ENCODE measurements at places on chromosomes 1 and 21.

GRCh38 chr1:248862695-248862997 is 3.8 kb upstream of the ZNF692 start:
- DNase-seq, result no peak

GRCh38 chr1:1298861-1299685 is 8.7 kb downstream of the ACAP3 start:
- no peak for DNase-seq

DNA sequence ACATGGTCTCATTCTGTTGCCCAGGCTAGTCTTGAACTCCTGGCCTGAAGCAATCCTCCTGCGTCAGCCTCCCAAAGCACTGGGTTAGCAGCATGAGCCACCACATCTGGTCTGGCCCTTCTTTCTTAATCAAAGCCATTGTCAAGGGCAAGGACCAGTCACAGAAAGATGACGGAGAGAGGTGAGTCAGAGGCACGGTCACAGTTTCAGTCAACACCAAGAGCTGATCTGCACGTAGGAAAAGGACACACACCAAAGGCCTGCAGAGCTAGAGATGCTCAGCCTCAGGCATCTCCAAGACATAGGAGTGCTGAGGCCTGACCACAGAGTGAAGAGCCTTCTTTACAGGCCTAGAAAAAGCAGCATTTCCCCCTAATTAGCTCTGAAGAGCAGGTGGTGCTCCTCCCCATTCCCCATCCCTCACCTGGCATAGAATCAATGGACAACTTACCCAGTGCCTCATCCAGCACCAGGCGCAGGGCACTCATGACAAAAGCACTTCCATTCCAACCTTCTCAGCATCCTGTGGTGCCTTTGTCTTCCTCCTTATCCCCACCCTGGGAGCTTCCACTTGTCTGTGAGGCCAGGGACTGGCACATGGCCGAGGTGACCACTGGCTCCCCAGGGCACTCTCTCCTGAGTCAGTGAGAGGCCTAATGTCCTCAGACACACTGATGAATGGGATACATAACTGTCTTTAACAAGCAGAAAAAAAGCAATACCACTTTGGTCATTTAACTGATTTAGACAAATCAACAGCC is 139.8 kb downstream of the AJAP1 start:
- DNase-seq, result no peak

DNA sequence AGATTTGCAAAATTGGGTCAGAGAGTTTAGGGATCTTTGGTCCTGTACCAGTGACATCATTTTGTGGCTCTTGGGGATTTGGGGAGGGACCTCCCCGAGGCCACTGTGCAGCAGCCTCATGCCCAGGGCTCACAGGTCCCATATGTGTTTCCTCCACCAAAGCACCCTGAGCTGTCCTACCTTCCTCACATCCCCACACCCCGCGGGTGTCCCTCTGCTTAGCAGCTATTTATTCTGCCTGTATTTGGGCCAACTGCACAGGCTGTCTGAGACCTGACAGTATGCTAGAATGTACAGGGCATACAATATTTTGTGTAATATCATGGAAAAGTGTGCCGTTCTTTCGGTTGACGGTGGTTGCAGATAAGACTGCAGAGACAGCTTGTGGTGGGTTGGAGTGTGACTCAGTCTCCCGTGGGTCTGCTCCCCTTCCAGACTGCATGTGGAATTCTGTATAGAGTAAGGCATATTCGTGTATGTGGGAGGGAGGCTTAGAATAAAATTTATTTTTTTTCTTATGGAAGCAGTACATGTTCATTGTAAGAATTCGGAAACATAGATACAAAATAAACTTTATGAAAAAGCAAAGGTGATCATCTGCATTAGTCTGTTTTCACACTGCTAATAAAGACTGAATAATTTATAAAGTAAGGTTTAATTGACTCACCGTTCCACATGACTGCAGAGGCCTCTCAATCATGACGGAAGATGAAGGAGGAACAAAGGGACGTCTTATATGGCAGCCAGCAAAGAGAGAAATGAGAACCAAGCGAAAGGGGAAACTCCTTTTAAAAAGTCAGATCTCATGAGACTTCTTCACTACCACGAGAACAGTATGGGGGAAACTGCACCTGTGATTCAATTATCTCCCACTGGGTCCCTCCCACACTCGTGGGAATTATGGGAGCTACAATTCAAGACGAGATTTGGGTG is 84.4 kb downstream of the ADARB1 start:
- DNase-seq, result no peak

- no peak for DNase-seq
Observed at GRCh38 chr1:58574816-58575215, 2.2 kb downstream of the TACSTD2 start.

GRCh38 chr1:41503538-41504113 is 19.1 kb upstream of the EDN2 start:
- DNase-seq, result no peak

- DNase-seq, result no peak
Observed at GRCh38 chr1:52037909-52038308, 4.3 kb upstream of the KTI12 start.

DNA sequence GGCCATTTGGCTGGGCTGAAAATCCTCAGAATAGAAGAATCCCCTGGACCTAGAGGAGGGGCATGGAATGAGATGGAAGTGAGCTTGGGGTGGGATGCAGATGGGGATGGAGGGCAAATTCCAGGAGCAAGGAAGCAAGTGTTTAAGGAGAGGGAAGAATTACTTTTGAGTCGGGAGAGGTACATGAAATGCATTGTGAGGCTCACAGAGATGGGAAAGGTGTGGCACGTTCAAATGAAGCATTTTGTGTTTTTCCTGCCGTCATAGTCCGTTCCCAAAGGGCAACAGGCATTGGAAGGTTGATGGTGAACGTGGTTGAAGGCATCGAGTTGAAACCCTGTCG is 30.5 kb downstream of the ATP5PO start:
- no peak for DNase-seq

DNA sequence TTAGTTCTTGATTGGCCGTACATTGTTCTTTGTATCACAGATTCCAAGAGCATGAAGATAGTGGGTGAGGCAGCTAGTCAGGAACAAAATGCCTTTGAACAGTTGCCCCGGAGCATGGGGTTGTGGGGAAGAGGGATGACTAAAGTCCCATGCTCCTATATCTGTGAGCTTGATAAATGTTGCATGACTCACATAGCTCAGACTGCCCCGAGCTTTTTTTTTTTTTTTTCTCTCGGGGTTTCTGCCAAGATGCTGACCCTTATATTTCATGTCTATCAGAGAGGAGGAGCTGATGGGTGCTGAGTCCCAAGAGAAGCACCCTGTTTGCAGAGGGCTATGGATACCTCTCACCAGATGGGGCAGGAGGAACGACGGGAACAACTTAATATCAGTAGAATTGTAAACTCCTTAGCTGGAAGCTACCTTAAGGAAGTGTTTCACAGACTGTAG is 40.6 kb downstream of the SRRM1 start:
- no peak for DNase-seq

DNA sequence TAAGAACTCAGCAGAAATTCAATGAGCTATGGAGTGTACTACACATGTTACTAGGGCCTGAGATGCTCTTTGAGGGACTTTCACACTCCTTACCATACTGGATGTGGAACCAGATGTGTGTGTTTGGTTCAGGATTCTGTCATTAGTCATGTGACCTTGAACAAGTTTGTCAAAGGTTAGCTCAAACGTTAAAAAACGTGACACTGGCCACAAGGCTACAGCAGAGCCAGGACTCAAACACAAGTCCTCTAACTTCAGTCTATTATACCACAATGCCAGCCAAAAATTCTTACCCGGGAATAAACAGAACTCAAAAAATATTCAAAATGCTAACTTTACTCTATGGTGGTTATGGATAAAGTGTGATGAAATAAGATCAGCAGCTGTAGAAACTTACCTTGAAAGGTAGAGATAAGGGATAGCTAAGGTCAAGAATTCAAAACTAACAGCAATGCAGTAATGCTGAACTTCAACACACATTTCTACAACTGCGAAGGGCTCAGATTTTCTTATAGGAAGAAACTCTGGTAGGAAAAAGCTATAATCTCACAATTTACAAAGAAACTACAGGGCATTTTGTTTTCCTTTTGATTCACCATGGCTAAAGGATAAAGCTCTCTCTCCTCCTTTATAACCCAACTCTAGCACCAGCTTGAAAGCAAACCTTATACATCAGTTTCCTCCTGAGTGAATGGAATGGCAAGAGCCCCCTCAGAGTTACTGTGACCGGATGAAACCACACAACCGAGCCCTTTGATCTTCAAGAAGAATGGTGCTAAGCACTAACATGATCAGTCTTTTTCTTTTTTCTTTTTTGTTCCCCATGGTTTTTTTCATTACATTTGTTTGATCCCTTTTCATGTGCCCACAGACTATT is 233.9 kb downstream of the SLC45A1 start:
- DNase-seq, result no peak

GRCh38 chr1:54114955-54115354 is 37.8 kb downstream of the CDCP2 start:
- DNase-seq, result no peak

GRCh38 chr1:20732071-20732587 is 374 bp downstream of the SH2D5 start:
- no peak for DNase-seq

- DNase-seq, result no peak
Observed at GRCh38 chr1:93680076-93680419, 1.6 kb downstream of the BCAR3 start.

GRCh38 chr1:31745096-31745945 is 18.8 kb downstream of the ADGRB2 start:
- DNase-seq, result no peak

DNA sequence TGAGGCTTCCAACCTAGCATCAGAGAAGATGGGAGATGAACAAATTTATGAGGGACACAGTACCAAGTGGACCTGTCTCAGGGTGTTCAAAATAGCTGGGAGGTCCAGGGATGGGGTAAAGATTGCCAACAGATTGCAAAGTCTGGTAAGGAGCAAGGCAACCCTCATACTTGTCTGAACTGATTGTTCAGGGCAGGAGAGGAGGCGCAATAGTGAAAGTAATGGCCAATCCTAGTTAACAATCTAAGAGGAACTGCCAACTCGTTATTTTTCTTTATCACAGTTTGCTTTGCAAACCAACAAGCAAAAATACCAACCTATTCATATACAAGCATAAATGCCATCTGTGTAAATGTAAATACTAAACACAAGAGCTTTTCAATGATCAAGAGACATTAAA is 78.4 kb upstream of the S1PR1 start:
- no peak for DNase-seq

DNA sequence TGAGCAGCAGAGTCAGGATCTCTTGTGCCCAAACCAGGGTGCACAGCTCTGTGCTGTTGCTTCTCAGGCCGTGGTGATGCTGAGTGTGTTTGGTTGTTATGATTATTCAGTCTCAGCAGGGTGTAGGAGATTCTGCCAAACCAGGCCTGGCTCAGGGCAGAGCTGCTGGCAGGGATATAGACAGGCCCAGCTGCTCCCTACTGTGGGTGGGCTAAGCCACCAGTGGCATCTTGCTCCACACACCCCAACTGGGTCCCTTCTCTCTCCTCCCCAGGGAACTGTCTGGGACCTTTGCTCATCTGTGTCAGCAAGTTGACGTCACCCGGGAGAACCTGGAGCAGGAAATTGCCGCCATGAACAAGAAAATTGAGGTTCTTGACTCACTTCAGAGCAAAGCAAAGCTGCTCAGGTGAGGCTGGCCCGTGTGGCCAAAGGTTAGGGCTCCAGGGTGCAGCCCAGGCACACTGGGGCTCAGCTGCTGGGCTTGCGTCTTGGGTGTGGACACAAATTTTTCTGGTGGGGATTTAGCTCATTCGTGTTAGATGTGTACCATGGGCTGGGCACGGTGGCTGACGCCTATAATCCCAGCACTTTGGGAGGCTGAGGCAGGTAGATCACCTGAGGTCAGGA is 9.9 kb upstream of the MIIP start:
- DNase-seq, result no peak

GRCh38 chr21:37783016-37783415 is 133.2 kb downstream of the KCNJ6 start:
- DNase-seq, result no peak

DNA sequence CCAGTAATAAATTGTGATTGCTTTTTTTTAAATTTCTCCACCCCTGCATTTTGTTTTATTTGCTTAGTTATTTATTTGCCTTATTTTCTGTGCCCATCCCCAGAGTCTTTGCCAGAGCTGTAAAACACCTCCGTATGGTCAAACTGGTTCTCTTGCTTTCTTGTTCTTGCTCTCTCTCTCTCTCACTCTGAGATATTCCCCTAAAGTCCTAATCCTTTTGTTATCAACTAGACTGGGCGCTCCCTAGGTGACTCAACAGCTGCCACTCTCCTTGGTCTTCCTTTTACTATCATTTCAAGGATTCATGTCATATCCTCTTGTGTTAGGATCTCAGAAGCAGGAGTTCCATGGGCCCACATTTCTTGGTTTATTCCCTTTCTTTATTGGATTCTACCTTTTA is 160.0 kb downstream of the PRDM2 start:
- DNase-seq, result no peak

DNA sequence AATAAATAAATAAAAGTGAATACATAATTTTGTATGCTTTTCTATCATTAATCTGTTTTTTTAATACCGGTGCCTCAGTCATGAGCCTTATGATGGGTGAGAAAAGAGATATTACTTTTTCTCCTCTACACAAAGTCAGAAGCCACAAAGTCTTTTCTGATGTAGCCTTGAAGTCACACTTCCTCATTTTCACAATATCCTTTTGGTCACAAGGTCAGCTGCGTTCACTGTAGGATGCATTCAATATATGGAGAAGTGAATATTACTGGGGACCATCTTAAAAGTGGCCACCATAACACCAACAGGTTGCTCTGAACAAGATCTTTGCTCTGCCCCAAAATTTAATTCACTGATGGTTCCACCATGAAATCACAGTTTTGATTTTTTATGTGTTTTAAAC is 83.3 kb upstream of the TNR start:
- DNase-seq, result no peak

- no peak for DNase-seq
Observed at GRCh38 chr1:148372731-148373130, 110.4 kb downstream of the PPIAL4G start.

DNA sequence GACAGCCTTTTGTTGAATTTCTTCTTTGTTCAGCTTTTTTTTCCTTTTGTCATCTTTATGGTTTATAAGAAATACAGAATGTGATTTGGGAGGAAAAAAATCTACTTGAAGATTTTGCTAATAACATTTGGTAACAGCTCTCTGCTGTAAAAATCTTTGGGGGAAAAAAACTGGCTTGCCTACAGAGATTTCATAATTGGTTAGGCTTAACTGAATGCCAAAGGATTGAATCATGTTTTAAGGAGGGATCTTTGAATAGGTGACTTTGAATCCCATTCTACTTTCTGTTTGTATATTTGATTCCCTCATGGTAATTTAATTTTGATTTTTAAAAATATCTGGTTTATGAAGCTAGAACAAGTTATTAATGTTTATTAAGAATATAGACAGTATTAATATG is 3.2 kb downstream of the BTF3L4 start:
- no peak for DNase-seq

- DNase-seq, result no peak
Observed at GRCh38 chr1:104353580-104353979, 603.9 kb downstream of the AMY1C start.

- DNase-seq, result no peak
Observed at GRCh38 chr1:65793359-65793732, 651 bp downstream of the PDE4B start.

DNA sequence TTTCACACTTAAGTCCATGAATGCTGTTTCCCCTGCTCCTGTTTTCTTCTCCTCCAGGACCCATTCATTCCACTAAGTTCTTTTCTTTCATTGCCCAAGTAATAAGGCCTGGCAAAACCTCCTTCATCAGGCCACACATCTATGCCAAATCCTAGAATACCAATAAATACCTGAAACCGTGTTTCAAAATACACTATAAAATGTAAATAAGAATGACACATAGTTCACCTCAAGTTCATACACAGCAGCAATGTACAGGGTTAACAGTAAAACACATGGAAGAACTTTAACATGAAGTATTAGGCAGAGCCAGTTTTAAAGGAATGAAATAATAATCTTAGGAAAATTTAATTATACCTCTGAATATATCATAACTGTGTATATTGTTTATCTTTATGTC is 86.7 kb upstream of the L1TD1 start:
- no peak for DNase-seq

Measured in activated naive CD4-positive, alpha-beta T cell (primary cell).